ENCODE measurements at places on chromosomes 1 and 21.

GRCh38 chr1:186740324-186740723 is 60.1 kb upstream of the PTGS2 start:
- no peak for DNase-seq

- DNase-seq: no peak
Observed at GRCh38 chr21:15437883-15438282, 291.9 kb upstream of the USP25 start.

- no peak for DNase-seq
Observed at GRCh38 chr1:46747683-46748288, 28.9 kb upstream of the EFCAB14 start.

GRCh38 chr1:61101536-61101935 is 19.2 kb downstream of the NFIA start:
- no peak for DNase-seq

GRCh38 chr1:5265438-5266075 is 611.1 kb downstream of the AJAP1 start:
- DNase-seq: no peak

GRCh38 chr1:34358636-34359035 is 181.9 kb downstream of the C1orf94 start:
- no peak for DNase-seq
